ENCODE measurements at places on chromosomes 2 and 18.

- DNase-seq = no peak
Observed at GRCh38 chr2:38600921-38601455, 1.7 kb downstream of the HNRNPLL start.

DNA sequence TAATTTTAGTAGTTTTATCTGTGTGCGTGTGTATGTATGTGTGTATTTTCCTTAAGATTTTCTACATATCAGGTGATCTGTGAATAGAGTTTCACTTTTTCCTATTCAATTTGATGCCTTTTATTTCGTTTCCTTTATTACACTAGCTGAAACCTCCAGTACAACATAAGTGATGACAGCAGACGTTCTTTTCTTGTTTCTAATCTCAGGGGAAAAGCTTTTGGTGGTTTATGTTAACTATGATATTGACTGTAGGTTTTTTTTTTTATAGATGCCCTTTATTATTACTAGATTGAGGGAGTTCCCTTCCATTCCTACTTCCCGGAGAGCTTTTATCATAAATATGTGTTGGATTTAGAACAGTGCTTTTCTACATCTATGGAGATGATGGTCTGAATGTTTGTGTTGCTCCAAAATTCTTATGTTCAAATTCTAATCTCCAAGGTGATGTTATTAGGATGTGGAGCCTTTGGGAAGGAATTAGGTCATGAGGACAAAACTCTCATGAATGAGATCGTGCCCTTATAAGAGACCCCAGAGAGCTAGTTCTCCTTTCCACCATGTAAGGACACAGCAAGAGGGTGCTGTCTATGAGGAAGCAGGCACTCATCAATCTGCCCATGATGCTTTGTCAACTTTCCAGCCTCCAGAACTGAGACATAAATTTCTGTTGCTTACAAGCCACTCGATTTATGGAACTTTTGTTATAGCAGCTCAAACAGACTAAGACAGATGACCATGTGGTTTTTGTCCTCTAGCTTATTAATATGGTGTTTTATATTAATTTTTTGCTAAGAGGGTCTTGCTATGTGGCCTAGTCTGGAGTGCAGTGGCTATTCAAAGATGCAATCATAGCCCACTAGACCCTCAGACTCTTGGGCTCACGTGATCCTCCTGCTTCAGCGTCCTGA lies 5.9 kb upstream of the RHBDD1 start:
- no peak for DNase-seq

DNA sequence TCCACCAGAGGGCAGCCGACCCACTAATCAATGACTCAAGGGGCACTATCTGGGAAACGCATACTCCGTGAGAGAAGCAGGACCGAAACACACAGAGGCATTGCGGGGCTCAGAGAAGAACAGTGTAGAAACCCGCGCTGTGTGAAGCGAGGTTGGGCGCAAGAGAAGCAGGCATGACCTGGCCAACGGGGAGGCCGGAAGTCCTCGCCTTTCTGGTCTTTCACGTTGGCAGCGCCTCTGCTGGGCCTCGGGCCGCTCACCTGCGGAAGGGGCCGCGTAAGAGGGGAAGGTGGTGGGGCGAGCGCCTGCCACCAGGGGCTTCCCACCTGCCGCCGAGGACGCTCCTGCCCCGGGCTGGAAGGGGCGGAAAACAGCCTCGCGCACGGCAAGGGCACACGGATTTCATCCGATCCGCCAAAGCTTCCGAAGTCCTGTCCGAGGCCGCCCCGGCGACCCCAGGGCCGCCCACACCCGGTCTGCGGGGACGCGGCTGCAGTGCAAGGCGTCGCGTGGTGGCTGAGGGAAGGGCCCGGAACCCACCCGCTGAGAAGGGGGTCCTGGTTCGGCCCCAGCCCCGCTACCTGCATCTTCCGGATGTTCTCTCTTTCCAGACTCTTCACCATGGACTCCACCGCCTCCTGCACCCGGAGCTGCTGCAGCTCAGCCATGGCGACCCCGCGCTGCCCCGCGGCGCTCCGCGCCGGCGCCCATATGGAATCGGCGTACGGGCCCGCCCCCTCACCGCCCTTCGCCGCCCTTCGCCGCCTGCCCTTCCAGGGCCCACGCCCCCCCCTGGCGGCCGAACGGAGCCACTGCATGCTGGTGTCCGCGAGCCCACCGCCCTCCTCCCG lies at the start of gene FAM136A:
Gene FAM136A (minus strand): TSS at position 724 of the 851 bp plus-strand sequence. CDS start 56 bp downstream, at position 668.
- DNase-seq = peak; percentile 78

DNA sequence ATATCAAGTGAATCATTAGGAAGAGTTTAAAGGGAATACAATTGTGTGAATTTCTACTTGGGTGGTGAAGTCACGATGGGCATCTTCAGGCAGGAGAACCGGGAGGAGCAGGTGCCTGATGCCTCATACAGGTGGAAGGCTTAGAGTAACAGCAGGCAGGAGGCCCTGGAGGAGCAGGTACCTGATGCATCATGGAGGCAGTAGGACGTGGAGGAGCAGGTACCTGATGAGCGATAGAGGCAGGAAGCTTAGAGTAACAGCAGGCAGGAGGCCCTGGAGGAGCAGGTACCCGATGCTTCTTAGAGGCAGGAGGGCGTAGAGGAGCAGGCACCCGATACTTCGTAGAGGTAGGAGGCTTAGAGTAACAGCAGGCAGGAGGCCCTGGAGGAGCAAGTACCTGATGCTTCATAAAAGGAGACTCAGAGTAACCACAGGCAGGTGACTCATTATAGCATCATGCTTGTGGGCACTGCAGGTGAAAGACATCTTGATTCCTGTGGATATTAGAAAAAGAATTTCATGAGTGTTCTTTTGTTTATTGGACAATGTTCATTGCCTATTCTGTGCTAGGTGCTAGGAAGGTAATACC lies 133.9 kb downstream of the ATP9B start:
- DNase-seq = no peak

DNA sequence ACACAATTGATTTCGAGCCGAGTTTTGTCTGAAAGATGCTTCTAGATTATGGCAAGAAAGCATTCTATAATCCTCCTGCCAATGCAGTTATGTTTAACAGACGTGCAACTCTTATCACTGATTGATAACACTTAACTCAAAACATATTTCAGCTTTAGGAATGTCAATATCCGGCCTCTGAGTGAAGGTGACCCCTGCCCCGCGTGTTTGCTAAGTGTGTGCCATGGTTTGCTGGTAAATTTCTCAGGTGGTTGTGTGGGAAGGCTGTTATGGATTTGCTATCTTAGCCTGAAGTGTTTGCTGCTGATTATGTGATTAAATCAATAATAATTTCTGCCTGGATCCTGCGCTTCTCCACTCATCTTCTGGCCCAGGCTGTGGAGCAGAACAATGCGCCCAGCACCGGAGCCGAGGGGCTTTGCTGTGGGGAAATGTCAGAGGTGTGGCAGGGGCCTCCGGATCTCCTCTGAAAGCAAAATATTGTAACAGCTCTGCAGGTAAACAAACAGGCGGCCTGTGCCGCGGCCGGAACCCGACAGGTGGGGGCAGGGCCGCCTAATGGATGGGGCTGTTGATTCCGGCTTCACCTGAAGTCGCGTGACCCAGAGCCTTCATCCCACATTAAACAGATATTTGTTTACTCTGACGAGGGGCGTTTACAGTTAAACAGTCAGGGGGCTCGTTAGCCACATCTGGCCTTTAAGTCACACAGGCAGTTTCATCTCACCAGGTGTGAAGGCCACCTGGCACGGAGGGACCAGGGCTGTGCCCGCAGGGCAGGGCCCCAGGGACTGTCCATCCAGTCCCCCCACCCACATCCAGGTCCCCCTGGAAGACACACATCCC lies 210.7 kb upstream of the SALL3 start:
- peak; percentile 68 for DNase-seq

DNA sequence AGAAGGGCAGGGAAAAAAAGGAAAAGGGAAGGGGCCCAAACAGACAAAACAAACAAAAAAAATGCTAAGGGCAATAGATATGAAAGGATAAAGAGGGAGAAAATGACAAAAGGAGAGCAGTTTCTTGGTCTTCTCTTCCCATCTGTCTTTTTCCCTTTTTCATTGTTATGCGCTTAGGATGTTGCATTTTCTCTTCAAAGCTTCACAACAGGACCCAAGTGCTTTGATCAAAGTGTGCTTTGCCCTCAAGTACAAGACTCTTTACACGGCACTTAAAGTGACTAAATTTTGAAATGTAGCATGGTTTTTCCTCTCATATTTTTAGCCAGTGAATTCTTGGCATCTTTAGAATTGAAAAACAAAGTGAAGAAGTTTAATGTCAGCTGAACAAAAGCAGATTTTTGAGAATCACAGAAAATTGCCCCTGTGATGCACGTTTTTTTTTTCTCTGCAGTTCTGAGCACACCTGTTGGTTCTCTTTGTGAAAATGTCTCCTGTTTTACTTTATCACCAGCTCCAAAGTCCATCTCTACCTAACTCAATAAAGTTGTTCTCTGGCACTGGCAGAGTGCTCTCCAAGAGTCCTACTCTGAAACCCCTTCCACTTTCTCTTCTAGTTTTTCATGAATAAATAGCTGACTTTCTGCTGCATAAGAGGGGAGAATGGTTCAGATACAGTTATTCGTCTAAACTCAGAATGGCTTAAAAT lies 126.6 kb downstream of the KCNH7 start:
- DNase-seq = no peak

DNA sequence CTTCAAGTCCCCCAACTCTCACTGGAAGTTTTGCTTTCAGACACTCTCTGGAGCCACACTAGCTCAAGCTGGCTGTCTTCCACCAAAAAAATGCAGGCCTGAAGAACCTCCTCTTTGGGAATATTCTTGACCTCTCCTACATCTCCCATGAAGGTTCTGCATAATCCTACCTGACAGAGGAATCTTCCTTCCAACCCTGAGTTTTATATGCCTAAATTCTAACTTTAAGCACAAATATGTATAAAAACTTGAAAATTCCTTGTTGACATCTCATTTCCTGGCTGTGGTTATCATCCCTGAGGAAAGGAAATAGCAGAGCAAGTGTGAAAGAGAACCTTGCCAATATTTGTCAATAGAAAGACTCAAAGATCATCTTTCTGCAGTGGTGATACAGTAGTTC lies 249.0 kb downstream of the LPIN1 start:
- no peak for DNase-seq

DNA sequence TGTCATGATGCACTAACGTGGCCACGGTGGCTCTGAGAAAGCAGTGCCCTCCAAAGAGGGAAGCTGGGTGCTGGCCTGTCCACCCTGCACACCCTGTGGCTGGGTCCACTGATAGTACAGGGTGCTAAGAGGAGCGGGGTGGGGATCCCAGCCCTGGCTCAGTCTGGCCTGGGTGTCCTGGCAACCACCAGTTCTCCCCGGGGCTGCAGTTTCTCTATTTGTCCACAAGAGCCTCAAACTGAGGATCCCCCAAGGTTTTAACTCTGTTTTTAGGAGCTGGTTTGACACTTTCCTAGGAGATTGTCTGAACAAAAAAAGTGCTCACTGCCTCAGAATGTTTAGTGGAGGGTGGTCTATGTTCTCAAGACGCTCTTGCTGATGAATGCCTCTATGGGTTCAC lies 29.0 kb downstream of the EDAR start:
- no peak for DNase-seq

GRCh38 chr18:60292186-60292585 lies 80.4 kb downstream of the MC4R start:
- DNase-seq = peak; percentile 84

DNA sequence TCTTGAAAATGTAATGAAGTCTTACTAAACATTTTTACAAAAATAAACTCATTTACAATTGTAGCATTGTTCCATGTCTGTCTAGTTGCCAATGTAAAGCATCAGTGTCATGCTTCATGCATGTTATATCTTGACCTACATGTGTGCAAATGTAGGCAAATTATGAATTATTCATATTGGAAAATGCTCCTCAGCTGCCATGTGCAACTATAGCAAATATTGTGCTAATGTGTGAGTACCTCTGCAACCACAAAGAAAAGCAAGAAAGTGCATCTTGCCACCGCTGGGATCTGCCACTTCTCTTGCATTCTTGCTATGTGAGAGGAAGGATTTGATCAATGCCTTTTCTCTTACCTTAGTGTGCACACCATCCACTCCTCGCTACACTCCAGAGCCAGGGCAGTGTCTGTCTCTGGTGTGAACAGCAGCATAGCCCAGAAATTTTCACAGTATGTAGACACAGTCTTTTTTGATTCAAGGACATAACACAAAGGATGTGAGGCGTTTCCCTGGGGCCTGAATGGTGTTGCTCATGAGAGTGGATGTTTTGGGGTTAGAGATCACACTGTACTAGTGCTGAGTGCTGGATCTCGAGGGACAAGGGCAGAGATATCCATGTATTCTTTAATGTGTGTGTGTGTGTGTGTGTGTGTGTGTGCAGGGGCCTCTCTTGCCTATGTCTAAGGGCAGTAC lies 47.6 kb upstream of the HAAO start:
- no peak for DNase-seq

DNA sequence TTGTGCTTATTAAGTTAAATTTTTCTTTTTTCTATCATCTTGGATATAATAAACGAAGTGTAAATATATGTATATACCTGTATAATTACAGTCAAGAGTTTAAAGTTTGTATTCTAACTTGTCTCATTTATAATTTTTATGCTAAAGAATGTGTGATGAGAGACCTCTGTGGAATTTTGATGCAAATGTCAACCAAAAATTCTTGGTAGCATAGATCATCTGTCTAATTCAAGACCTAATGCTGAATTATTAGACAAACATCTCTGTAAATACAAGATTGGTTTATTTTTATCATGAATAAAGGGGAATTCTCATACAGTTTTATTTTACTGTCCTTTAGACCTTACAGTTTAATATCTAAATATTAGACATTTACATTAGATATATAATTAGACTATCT lies 149.2 kb upstream of the VWC2L start:
- DNase-seq = no peak

DNA sequence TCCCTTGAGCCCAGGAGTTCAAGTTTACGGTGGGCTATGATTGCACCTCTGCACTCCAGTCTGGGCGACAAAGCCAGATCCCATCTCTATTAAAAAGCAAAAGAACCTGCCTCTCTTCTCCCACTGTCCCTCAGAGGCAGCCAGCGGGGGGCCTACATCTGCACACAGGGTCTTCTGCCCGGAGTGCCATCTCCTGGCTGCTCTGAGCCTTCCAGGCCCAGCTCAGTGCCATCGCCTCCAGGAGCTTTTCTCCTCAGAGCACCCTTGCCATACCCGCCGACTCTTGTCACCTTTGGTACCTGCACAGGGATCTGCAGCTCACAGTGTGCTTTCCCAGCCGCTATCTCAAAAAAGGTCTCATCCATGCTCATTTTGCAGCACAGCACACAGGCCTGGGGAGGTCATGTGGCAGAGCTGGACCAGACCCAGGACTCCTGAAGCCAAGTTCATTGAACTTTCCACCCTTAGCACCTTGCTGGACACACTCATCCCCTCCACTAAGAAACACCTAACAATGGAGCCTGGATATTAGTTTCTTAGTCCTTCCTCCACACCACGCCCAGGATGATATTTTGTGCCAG lies 186.3 kb downstream of the HAUS1 start:
- DNase-seq = no peak

DNA sequence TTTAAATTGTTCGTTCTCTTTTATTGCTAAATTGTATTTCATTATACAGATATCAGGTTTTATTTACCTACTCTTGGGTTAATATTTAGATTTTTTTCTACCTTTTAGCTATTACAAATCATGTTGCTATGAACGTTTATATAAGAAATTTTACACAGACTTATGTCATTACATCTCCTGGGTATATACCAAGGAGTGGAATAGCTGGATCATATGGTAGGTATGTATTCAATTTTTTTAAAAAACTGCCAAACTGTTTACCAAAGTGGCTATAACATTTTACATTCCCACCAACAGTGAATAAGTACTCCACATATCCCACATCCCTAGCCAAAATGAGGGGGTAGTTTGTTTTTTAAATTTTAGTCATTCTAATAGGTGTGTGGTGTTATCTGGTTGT lies 32.3 kb upstream of the BAZ2B start:
- DNase-seq = no peak

- peak; percentile 97 for DNase-seq
Observed at GRCh38 chr2:209476367-209477208, 52.7 kb downstream of the MAP2 start.
